ENCODE measurements at places on chromosomes 5 and 9.

DNA sequence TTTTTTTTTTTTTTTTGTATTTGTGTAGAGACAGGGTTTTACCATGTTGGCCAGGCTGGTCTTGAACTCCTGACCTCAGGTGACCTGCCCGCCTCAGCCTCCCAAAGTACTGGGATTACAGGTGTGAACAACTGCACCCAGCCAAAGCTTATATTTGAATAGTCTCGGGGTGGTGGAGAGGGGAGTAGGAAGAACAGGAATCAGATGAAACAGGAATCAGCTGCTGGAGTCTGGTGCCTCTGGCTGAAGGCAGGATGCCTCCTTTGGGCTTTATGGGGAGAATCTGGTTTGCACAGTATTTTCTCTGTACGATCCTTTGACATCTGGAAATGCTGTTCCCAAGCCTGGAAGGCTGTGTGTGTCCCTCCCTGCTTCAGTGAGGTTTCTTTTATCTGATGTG is 10.9 kb downstream of the C5orf52 start:
- no peak overlapping the region for H3K4me3 ChIP-seq
- H3K27me3 ChIP-seq = no peaks in the 10 kb centered on the region

DNA sequence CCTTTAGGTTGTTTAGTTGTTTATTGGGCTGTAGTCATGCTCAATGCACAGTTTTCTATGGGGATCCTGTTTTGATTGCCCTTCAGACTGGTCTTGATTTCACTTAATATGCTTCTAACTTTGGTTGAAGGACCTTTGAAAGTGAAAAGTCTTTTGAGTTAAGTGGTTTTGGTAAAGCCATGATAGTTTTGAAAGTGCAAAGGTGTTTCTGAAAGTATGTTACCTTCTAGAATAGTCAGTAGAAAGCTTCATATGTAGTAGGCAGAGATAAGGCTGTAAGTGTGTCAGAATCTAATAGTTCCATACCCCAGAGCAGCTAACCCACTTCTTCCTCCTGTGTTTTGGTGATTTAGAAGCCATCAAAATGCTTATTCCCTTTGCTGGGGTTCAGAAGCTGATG is 46.1 kb downstream of the RASGRF2 start:
- peak overlapping the region; percentile 98 for H3K27ac ChIP-seq
- H3K4me1 ChIP-seq = peaks cover 83% of the 10 kb centered on the region
- no peaks in the 10 kb centered on the region for H3K27me3 ChIP-seq
- DNase-seq = no peak

DNA sequence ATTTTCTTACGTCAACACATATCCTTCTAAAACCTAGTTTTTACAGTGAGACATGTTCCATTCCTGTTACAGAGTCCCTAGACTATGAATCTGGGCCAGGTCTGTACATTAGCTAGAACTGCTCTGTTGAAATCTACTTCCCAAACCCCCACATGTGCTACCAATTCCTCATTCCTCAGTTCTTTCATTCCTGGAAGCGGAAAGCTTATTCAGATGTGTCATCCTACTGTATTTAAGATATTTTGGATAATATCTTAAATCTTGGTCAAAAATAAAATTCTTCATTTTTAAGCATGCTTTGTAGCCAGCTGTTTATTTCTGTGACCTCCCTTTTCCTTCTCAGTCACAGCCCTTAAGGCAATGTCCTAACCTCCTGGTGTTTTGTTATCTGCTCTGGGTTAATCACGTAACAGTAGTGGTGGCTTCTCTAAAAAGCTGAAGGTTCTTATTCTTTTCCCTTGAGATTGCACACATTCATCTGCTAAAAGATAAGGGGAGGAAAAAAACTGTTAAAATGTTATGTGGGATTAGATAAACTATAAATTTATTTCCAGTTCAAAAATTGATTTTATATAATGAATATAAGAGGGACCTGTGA is 35.6 kb downstream of the GLRX start:
- H3K4me1 ChIP-seq = peaks cover 8% of the 10 kb centered on the region
- no peak overlapping the region for H3K4me3 ChIP-seq
- no peak for DNase-seq
- H3K27ac ChIP-seq = no peak overlapping the region
- H3K27me3 ChIP-seq = no peaks in the 10 kb centered on the region

GRCh38 chr5:109943701-109944235 is 254.0 kb downstream of the MAN2A1 start:
- H3K36me3 ChIP-seq = no peaks in the 10 kb centered on the region
- no peak overlapping the region for H3K27ac ChIP-seq
- DNase-seq = no peak
- H3K27me3 ChIP-seq = no peaks in the 10 kb centered on the region

GRCh38 chr5:94153736-94154450 is 412.5 kb upstream of the POU5F2 start:
- H3K27ac ChIP-seq = no peak overlapping the region
- peaks cover 2% of the 10 kb centered on the region for H3K27me3 ChIP-seq
- no peaks in the 10 kb centered on the region for H3K36me3 ChIP-seq
- no peak overlapping the region for H3K4me3 ChIP-seq
- DNase-seq = no peak

GRCh38 chr5:116174111-116174510 is 89.3 kb downstream of the COMMD10 start:
- no peaks in the 10 kb centered on the region for H3K27me3 ChIP-seq
- peaks cover 29% of the 10 kb centered on the region for H3K36me3 ChIP-seq
- H3K4me3 ChIP-seq = no peak overlapping the region
- DNase-seq = no peak
- H3K27ac ChIP-seq = no peak overlapping the region

- H3K27ac ChIP-seq = no peak overlapping the region
- no peaks in the 10 kb centered on the region for H3K27me3 ChIP-seq
- H3K4me1 ChIP-seq = no peaks in the 10 kb centered on the region
- DNase-seq = no peak
- no peak overlapping the region for H3K4me3 ChIP-seq
Measured at GRCh38 chr5:37090123-37090726, 159.0 kb downstream of the CPLANE1 start.

- H3K27me3 ChIP-seq = peaks cover 14% of the 10 kb centered on the region
- no peaks in the 10 kb centered on the region for H3K4me1 ChIP-seq
Measured at GRCh38 chr9:1434052-1434767, 384.1 kb downstream of the DMRT2 start.

DNA sequence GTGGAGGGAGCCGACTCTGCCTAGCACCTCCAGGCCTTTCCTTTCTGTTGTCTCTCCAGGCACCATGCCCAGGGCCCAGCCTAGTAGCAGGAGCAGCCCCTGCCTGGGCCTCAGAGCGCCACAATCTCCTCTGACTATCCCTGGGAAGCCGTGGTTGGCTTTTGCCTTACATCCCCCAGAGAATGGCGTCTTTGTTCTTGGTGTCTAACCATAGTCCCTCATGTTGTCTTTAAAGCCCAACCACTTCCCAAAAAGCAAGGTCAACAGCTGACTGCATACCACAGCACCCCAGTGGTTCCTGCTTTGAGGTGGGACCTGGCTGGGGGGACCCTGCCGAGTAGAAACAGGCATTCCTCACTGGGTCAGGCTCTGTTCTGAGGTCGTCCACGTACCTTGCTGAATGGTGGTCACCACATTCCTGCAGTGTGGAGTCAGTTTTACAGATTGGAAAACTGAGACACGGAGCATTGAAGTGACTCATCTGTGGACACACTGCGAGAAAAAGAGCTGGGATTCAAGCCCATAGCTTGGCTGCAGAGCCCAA is 13.7 kb upstream of the CERCAM start:
- no peaks in the 10 kb centered on the region for H3K36me3 ChIP-seq
- H3K27ac ChIP-seq = no peak overlapping the region
- no peak overlapping the region for H3K4me3 ChIP-seq
- no peaks in the 10 kb centered on the region for H3K4me1 ChIP-seq
- peaks cover 40% of the 10 kb centered on the region for H3K27me3 ChIP-seq
- DNase-seq = no peak

GRCh38 chr9:130689937-130690700 is 3.5 kb upstream of the EXOSC2 start:
- H3K36me3 ChIP-seq = peaks cover 18% of the 10 kb centered on the region
- no peaks in the 10 kb centered on the region for H3K27me3 ChIP-seq

DNA sequence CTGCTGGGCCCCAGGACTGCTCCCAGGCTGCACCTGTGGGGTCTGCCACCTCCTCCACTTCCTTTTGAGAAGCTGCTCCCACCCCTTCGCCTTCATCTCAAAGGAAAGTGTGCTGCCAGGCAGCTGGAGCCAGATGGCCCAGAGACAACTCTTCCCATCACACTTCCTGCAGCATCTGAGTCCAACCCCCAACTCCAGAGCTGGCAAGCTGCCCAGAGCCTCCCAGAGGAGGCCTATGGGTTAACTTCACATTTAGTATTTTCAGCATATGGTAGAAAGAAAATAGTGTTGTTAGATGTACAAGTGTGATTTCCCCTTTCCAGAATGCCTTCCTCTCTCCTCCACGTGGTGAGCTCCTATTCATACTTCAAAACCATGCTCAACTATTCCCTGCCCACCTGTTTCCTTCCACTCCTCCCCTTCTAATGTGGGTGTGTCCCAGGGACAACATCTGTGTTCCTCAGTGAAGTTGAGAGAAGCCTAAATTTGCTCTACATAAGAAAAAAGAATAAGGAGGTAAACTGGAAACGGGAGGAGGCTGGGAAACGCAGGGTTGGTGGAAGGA is 38.6 kb upstream of the KCNMB1 start:
- no peak overlapping the region for H3K4me3 ChIP-seq
- no peak overlapping the region for H3K27ac ChIP-seq
- H3K4me1 ChIP-seq = no peaks in the 10 kb centered on the region
- no peak for DNase-seq
- H3K27me3 ChIP-seq = no peaks in the 10 kb centered on the region
- H3K36me3 ChIP-seq = no peaks in the 10 kb centered on the region

GRCh38 chr9:91089405-91090129 is 272.2 kb downstream of the AUH start:
- DNase-seq = no peak
- H3K27ac ChIP-seq = peak overlapping the region; percentile 38
- H3K36me3 ChIP-seq = peaks cover under 1% of the 10 kb centered on the region
- H3K27me3 ChIP-seq = no peaks in the 10 kb centered on the region
- peaks cover 51% of the 10 kb centered on the region for H3K4me1 ChIP-seq

DNA sequence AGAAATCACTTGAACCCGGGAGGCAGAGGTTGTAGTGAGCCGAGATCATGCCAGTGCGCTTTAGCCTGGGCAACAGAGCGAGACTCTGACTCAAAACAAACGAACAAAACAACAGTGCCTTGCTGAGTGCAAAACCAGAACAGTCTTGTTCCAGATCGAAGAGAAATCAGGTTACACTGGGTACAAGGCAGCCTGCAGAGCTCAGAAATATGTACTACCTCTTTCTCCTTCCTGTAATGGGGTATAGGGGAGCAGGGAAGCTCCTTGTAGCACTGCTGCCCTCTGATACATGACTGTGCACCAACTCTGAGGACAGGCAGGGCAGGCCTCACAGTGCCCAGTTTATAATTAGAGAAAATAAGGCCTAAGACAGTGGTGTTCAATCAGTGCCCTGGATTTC is 24.7 kb downstream of the TBC1D2 start:
- no peak overlapping the region for H3K27ac ChIP-seq
- H3K36me3 ChIP-seq = peaks cover 19% of the 10 kb centered on the region
- no peaks in the 10 kb centered on the region for H3K27me3 ChIP-seq
- DNase-seq = no peak
- H3K4me3 ChIP-seq = no peak overlapping the region

DNA sequence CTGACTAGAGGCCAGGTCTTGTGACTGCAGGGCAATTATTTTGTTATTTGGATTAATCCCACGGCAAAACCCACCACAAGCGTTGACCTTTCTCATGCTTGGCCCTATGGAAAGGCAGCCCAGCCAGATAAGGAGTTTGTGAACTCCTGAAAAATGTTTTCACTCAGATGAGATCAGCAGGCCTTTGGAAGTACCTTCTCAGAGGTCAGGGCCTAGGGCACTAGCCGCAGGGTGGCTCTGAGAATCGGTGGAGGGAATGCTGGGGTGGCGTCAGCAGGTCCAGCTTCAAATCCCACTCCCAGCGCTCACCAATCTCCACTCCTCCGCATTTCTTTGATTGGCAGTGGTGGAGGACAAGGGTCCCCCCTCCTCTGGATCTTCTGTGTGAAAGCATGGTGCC is 194.4 kb downstream of the GADD45G start:
- H3K36me3 ChIP-seq = no peaks in the 10 kb centered on the region
- H3K27ac ChIP-seq = no peak overlapping the region
- H3K27me3 ChIP-seq = no peaks in the 10 kb centered on the region
- peak; percentile 11 for DNase-seq

GRCh38 chr9:135136991-135137832 is 49.7 kb downstream of the OLFM1 start:
- no peak overlapping the region for H3K4me3 ChIP-seq
- H3K36me3 ChIP-seq = no peaks in the 10 kb centered on the region
- H3K27ac ChIP-seq = no peak overlapping the region

GRCh38 chr9:18855656-18856055 is 177.4 kb downstream of the SAXO1 start:
- H3K36me3 ChIP-seq = no peaks in the 10 kb centered on the region
- no peak overlapping the region for H3K27ac ChIP-seq
- H3K4me1 ChIP-seq = no peaks in the 10 kb centered on the region
- H3K27me3 ChIP-seq = no peaks in the 10 kb centered on the region
- no peak overlapping the region for H3K4me3 ChIP-seq

DNA sequence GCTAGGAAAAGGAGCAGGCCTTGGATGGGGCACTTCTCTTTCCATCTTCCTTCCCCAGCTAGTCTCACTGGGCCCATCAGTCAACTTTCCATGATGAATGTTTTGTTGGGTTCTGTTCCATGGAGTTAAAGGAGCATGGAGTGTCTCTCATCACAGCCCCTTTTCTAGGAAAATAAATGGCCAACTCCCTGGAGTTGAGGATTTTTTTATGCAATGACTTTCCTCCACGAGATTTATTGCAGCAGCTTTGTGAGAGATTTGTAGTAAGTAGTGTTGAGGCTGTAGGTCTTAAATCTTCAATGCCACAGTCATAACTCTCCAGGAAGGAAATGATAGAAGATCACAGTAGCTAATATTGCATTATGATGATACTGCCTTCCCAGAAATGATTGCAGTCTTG is 45.6 kb upstream of the SLC44A1 start:
- no peaks in the 10 kb centered on the region for H3K36me3 ChIP-seq
- peaks cover 6% of the 10 kb centered on the region for H3K27me3 ChIP-seq
- no peak for DNase-seq
- H3K27ac ChIP-seq = no peak overlapping the region
- H3K4me1 ChIP-seq = no peaks in the 10 kb centered on the region
- no peak overlapping the region for H3K4me3 ChIP-seq

DNA sequence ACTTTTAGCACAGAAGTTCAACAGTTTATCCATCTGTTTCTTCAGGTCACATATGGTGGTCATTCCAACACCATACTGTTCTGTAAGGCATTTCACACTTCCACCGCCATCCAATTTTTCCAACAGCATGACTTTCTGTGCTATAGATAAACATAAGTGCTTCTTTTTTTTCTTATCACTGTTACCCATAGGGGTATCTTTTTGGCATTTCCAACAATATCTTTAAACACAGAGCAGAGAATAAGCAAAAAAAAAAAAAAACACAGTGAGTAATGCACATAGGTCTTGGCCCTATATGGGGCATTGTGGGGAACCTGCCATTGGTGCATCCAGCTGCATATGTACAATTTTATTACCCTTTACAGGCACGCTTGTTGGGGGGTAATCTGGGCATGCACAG is 12.2 kb upstream of the ZNF367 start:
- H3K27ac ChIP-seq = no peak overlapping the region
- H3K4me3 ChIP-seq = no peak overlapping the region

All from activated T-cell treated with anti-CD3 and anti-CD28 coated beads, Interleukin-2, amount 50 U/mL, for 24 hours (primary cell).